ENCODE measurements at places on chromosomes 1 and 21.

GRCh38 chr1:161997152-161997551 is 26.5 kb downstream of the OLFML2B start:
- no peak for DNase-seq

DNA sequence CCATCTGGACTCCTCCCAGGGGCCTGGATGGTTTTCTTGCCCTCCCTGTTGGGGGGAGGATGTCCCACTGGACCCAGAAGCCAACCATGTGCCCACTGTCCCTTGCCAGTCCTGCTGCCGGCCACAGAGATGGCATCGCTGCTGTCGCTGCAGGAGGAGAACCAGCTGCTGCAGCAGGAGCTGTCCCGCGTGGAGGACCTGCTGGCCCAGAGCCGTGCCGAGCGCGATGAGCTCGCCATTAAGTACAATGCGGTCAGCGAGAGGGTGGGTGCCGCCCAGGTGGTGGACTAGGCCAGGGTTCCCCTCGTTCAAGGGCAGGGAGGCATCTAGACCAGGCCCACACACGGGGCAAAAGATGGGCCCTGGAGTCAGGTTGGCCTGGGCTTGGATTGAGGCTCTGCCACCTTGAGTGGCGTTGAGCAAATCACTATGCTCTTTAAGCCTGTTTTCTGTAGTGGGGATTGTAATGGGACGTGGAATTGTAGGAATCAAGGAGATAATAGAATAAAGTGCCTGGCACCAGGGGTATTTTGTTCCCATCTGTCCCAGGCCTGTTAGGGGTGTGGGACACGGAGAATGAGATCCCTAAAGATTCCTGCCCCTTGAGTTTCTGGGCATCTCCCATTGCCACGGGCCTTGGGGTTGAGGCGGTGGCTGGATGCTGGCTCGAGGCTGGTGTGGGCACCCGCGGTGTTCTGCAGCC is 2.6 kb downstream of the CROCC start:
- no peak for DNase-seq

- no peak for DNase-seq
Observed at GRCh38 chr1:14787604-14788003, 189.1 kb downstream of the KAZN start.

GRCh38 chr1:35851132-35851869 is 31.7 kb upstream of the AGO1 start:
- DNase-seq, result peak; percentile 37

DNA sequence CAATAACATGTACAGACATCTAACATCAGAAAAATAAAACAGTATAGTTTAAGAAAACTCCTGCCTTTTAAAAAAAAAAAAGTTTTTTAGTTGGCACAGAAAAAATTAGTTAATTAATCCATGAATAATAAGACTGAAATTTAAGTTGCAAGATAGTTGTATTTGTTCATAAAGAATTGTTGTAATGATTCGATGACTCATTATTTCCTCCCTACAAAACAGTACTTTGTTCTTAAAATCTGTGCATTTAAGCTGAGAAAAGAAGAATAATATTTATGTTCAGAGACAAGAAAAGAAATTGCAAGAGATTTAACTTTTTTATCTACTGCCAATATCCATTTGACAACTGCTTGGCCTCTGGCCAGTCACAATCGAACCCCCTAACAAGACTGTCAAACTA is 894.7 kb downstream of the ADGRL2 start:
- no peak for DNase-seq

Data from AG09309 (cell line).